SJSA1 (cell line): ENCODE measurements at places on chromosomes 3 and 15.

GRCh38 chr15:22265970-22266369, 185.6 kb downstream of the OR4M2 start:
- no peak for DNase-seq

DNA sequence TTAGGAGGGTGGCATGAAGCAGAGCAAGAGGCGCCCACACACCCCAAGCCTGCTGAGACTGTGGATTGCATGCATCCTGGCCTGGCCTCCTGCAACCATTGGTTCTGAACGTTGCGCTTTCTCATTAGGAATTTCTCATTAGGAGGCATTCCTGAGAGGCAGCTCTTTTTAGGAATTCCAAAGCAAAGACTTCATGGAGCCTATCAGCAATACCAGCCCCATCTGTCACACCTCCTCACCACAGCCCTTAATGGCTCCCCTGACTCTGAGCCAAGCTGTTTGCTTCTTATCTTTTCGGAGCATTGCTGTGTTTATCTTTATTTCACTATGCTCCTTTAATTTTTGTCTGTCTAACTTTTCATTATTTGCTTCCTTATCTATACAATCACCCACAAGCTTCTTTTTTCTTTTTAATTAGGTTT, 226.9 kb downstream of the CACNA2D3 start:
- DNase-seq: no peak

DNA sequence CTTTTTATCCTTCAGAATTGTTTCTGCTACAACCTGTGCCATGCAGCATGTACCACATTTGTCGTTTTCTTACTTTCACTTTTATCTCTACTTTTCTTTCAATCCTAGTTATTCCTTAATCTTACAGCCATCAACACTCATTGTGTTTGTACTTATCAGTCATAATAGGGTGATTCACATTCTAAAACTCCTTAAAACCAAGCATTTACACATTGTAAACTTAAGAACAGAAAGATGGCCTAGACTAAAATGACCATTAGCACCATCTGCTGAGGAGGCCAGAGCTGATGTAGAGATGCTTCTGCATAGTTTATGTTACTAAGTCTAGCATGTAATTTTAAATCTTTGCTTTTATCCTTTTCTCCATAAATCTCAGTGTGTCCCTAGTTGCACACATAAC, 25.5 kb downstream of the EIF2AK4 start:
- peak; percentile 40 for DNase-seq

- DNase-seq: no peak
Measured at GRCh38 chr3:194277104-194277785, 73.9 kb downstream of the CPN2 start.

- DNase-seq: no peak
Measured at GRCh38 chr3:50138266-50139200, 16.6 kb upstream of the SEMA3F start.

DNA sequence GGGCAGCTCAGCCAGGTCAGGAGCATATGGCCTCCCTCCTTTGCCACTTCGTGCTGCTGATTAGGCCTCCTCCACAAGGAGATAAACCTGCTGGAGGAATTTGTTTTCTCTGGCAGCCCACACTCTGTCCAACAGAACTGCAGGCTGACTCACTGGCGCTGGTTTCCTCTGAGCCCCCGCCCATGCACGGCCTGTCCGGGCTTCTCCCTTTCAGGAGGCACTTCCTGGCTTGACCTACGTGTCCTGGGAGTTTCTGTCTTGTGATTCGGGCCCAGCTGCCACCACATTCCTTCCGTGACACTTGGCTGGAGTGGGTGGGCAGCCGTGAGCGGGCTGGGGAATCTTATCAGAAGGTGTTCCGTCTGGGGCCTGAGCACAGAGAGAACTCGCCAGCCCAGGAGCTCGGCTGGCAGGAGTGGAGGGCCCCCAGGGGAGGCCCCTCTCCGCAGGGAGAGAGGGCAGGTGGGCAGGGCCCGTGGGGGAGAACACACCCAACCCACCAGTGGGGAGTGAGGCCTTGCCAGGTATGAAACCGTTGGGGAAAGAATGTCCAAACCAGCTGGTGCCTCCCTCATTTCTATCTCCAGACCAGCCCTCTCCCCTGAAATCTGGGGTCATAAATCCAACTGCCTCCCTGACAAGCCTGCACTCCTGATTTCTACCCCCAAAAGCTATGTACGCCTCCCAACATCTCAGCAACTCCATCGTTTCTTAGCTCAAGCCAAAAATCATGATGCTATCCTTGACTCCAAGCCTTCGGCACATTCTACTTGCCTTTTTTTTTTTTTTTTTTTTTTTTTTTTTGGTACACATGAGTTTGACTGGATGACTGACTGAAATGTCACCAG, 110.6 kb upstream of the MEF2A start:
- peak; percentile 77 for DNase-seq

- peak; percentile 28 for DNase-seq
Measured at GRCh38 chr3:60588806-60589205, 662.4 kb downstream of the FHIT start.

DNA sequence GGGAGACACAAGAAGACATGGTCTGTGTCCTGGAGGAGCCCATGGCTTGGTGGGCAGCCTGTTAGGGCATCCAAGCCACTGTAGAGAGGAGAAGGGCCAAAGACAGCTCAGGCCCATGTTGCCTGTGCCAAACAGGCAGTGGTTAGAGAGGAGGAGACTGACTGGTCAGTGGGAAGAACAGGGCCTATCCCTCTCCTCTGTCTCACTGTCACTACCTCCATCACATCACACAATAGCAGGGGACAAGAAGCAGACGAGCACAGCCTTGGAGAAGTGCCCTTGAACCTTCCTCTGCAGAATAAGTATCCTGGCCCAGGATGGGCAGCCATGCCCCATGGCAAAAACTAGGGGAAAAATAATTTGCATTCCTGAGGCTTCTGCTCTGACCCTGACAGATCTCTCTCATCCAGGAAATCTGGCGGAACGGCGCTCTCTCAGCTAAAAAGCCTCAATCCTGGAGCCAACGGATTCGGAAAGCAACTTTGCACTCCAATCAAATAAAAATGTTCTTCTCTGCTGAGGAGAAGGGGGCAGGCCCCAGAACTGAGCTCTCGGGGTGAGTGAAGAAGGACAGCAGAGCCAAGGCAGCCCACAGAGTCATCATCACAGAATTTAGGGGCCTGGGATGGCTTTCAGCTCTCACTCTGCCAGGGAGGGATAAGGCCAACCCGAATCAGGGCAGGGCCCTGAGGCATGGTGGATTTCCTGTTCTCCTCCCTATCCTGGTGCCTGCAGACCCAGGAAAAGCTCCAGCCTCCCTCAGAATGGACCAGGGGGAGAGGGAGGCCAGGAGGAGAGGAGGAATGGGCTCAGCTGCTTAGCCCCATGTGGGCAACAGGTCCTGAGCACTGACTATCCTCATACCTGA, 1.6 kb downstream of the SHF start:
- DNase-seq: no peak

- DNase-seq: no peak
Measured at GRCh38 chr3:54259636-54260035, 137.3 kb downstream of the CACNA2D3 start.

GRCh38 chr3:16668776-16669545, 63.7 kb upstream of the DAZL start:
- no peak for DNase-seq

GRCh38 chr15:57957113-57957512, 108.4 kb downstream of the ALDH1A2 start:
- no peak for DNase-seq

GRCh38 chr3:150675587-150675986, 28.1 kb downstream of the ERICH6 start:
- DNase-seq: no peak

DNA sequence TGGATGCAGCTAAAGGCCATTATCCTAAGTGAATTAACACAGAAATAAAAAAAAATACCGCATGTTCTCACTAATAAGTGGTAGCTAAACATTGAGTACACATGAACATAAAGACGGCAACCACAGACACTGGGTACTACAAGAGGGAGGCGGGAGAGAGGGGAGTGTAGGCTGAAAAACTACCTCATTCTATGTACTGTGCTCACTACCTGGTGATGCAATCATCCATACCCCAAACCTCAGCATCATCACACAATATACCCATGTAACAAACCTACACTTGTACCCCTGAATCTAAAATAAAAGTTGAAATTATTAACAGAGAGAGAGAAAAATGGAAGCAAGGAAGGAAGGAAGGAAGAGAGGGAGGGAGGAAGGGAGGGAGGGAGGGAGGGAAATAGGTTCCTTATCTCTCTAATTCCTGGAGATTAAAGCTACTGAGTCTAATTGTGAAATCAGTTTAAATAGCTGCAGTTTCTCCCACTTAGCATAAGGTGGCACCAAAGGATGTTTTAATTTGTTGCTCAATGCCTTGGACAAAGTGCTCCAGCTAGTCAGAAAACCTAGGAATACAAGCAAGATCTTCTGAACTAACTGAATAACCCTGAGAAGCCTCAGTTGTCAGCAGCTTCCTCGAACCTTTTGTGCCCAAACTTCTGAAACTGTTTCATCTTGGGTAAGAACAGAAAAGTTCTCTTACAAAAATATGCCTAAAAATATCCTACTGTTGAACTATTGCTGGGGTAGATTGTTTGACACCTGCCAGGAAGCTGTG, 79.4 kb upstream of the ATP11B start:
- DNase-seq: no peak

DNA sequence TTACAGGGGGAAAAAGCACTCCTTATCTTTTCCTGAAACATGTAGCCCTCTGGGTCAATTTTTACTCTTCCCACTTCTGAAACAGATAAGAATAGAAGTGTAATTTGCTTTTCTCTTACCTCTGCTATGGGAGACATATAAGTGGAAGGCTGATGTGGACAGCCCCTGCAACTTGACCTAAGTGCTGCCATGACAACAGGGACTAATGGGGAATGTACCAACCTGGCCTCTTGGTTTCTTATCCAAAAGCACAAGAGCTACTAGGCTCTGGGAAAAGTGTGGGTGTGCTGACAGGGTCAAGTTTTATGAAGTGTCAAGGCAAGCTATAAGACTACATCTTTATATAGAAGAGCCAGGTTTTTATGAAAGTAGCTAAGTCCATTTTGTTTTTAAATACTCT, 1246.5 kb downstream of the OTOL1 start:
- no peak for DNase-seq

DNA sequence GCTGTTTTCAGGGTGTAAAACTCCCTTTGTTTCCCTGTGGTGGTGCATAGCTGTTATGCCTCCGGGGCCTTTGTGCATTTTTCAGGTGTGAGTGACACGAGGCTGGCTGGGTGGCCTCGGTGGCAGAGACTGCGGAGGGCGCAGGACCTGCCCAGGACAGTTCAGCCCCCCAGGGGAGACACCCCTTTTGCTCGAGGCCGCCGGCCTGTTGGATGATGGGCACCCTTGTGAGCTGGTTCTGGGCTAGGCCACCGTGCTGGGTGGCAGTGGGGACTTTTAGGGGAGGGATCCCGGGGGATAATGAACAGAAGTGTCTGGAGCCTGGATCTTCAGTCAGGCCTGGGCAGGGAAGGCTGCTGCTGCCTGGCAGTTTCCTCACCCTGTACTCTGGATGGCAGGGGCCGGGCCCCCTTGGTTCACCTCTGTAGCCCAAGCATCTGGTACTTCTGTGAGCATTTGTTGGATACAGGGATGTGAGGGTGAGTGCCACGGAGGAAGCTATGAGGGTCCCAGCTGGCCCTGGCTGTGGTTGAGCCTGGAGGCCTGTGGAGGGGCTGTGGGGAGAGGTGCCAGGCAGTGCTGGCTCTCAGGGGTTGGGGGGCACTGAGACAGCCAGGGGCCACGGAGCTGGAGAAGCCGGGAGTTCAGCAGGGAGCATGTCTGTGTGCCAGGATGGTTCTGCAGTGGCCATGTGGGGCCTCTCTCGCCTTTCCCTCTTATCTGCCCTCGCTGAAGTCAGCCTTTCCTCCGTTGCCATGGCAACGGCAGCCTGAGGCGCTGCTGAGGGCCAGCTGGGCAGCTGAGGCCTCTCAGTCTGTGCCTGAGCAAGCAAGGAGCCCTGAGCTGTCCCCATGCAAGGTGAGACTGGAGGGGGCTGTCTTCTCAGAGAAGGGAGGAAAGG, 49.0 kb downstream of the KY start:
- DNase-seq: peak; percentile 40

GRCh38 chr3:27449530-27450150, 34.5 kb downstream of the SLC4A7 start:
- no peak for DNase-seq

GRCh38 chr3:171565481-171566058, 105.4 kb upstream of the TNIK start:
- no peak for DNase-seq
